ENCODE measurements at places on chromosomes 12 and 14.

GRCh38 chr12:6226002-6226678 is 25.9 kb downstream of the CD9 start:
- DNase-seq = no peak

DNA sequence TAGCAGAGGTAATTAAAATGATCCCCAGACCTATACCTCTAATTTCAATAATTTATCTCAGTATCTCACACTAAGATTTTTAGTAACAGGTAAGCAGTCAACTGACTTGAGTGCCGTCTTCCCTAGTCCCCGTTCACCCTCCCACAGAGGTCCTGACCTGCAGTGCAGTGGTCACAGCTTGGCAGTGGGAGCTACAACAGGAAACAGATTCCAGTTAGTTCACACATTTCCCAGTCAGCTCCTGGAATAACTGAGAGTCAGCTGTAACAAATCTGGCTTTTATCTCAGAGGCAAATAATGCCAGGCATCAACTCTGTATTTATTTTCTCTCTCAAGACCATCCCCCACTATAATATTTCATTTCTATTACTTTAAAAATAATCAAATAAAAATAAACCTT is 308.2 kb downstream of the ATP23 start:
- no peak for DNase-seq

GRCh38 chr12:58167622-58168021 is 226.3 kb downstream of the ATP23 start:
- no peak for DNase-seq

GRCh38 chr12:115233891-115234543 is 550.0 kb upstream of the TBX3 start:
- no peak for DNase-seq

DNA sequence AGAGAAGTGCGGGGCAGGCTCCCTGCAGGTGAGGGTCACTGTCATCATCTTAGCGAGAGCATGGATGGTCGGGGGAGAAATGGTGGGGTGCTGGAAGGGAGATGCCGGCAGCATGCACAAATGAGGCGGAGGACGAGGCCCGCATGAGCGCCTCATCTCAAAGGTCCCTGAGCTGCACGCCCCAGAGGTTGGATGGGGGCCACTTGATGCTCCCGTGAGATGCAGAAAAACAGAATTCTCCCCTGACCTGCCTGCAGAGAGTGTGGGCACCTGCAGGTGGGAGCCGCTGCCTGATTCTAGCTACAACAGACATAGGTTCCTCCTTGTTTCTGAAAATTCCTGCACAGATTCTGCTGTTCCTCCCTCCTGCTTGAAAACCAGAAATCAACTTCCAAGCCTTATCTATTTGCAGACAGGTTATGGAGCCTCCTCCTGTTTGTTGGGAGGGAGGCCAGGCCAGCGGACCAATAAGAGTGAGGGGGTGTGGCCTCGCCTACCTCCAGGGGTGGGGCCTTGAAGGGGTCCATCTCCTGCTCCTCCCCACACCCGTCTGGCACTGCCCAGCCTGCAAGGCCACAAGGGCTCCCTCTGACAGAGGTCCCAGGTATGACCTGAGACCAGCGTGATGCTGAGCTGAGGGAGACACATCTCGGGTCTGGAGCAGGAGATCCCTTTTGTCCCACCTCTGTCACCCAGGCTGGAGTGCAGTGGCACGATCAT is 67.2 kb downstream of the KDM2B start:
- DNase-seq = no peak

- DNase-seq = no peak
These were observed 325.9 kb downstream of the ADAMTS20 start for GRCh38 chr12:43226151-43226550.

GRCh38 chr14:50719911-50720759 is 52.0 kb upstream of the SAV1 start:
- no peak for DNase-seq

DNA sequence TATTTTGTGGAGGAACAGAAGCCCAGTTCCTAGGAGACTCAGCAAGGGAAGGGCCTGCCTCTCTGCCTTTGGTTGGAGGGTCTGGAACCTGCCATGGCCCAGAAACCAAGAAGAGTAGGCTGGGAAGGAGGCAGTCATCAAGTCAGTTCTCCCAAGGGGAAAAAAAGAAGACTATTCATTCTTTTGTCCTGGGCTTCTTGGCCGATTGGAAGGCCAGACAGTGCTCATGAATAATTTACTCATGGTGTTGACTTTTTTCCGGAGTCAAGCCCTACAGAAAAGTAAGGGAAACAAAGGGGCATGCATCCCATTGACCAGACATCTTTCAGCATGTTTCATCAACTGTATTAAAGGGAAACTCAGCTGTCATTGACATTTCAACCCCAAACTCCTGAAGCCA is 168.1 kb downstream of the PRKCH start:
- no peak for DNase-seq

GRCh38 chr12:70971001-70971794 is 50.7 kb upstream of the PTPRR start:
- DNase-seq = no peak
